IMR-90 (cell line): ENCODE measurements at places on chromosomes 1 and 21. TPM values are rescaled to one million over a fixed set of nuclear protein-coding genes. Genes with fewer than 3 reads are reported as not detected.

DNA sequence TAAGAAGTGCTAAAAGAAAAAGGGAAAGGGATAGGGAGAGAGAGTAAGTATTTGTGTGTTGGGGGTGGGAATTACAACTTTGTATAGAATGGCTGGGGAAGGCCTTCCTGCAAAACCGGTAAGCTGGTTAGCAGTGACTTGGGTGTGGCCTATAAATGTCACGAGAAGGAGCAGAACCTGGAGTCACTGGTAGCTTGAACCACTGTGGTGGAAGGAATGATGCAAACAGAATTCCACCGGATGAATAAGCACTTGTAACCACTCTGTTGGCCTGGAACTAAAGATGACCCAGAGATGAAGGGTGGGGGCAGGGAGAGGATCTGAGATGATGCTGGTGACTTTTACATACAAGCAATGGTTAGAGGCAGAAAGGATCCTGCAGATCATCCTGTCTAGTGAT, 8.9 kb downstream of the XKR8 start:
- peaks cover 17% of the 10 kb centered on the region for H3K4me1 ChIP-seq
- H3K36me3 ChIP-seq, result peaks cover 27% of the 10 kb centered on the region; the same call in 1 of the 2 replicates
- no peak overlapping the region for H3K4me3 ChIP-seq
- H3K27me3 ChIP-seq, result no peaks in the 10 kb centered on the region

DNA sequence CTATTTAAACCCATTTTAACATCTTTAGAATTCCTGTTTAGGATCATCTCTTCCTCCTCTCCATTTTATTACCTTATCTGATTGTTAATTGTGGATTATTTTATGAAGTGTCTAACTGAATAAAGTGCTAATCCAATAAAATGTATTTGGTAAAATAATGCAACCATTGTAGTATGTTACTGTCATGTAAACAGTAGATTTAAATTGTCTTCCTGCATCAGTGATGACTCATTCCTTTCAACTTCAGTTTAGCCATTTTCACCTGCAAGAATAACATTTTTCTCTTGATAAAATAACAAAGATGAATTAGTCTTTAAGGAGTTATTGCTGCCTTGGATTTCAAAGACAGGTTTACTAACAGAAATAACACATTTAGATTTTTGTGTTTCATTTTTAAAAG, 5.4 kb downstream of the PPP2R5A start:
- H3K4me3 ChIP-seq, result no peak overlapping the region
- peak; percentile 43 for DNase-seq
- peaks cover 6% of the 10 kb centered on the region for H3K4me1 ChIP-seq

GRCh38 chr1:112532064-112532463, 23.3 kb downstream of the WNT2B start:
- H3K27me3 ChIP-seq, result no peaks in the 10 kb centered on the region
- no peak overlapping the region for H3K4me3 ChIP-seq
- H3K27ac ChIP-seq, result 0 out of 2 replicates have a peak overlapping the region, but pooled peaks have one; percentile 30
- DNase-seq, result no peak
- H3K36me3 ChIP-seq, result 0 out of 2 replicates have a peak, but pooled peaks cover 2% of the 10 kb centered on the region

GRCh38 chr1:119467219-119467618, 39.8 kb upstream of the HSD3B1 start:
- H3K4me1 ChIP-seq, result no peaks in the 10 kb centered on the region
- H3K27ac ChIP-seq, result no peak overlapping the region
- H3K4me3 ChIP-seq, result no peak overlapping the region
- no peaks in the 10 kb centered on the region for H3K36me3 ChIP-seq

The CRYZ gene
- 43.4 and 60.3 TPM in 2 replicates for total RNA-seq

The ADAMTS4 gene
- 0.28 and 0.72 TPM in 2 replicates for total RNA-seq
